ENCODE measurements at places on chromosomes 12 and 14.

DNA sequence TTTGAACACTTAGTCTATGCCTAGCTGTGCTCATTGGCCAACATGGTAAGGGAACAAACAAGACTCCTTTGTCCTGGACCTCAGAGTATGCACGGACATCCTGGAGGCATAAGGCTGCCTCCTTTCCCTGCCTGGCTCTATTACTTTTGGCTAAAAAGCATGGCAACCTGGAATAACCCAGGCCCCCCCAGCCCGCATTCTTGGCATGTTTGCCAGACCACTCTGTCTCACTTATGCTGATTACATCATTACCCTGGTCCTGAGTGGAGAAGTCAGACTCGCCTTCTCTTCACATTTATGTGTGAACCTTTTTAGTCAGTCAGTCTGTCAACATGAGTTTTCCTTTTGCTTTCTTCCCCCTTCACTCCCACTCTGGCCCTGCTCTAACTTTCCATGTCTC is 58.0 kb upstream of the ELK3 start:
- no peak for DNase-seq

DNA sequence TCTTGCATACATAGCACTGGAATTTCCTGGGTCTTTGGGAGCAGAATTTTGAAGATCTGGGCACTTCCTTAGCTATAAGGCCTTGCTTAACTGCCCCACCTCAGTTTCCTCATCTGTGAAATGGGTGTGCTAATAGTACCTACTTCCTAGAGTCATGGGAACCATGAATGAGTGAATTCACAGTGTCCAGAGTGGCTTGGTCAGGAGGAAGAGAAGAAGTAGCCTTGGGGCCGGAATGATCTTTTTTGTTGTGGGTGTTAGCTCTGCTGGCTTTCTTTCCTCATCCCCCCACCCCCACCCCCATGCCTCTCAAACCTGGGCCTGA is 2.4 kb downstream of the SH2B3 start:
- DNase-seq, result no peak

DNA sequence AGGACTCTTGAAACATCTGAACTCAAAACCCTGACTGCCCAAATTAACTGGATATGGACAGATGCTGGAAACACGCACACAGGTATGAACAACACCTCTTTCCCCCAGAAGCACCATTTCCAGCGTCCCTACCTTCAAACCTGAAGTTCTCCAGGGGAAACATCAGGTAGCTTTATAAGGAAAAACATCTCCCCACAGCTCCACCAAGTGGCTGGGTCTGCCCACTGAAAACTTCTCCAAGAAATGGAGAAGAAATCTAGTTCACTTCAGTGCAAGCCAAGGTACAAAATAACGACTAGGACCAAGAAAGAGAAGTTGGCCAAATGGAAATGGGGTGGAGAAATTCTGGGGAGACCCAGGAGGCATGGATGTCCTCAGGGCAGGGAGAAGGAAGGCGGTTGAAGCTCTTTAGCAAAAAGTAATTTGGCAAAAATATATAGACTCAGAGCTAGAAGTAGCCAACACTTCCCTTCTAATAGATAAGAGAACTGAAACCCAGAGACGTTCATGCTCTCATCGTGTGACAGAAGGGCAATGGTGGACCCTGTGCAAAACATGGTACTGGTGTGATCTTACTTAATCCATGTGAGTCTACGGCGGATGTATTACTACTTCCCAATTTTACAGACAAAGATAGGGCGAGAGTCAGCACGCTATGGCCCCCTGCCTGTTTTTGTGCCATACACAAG is 10.5 kb upstream of the NUAK1 start:
- no peak for DNase-seq

- DNase-seq, result no peak
Measured at GRCh38 chr12:93087840-93088610, 158.9 kb upstream of the EEA1 start.

- no peak for DNase-seq
Measured at GRCh38 chr14:105474483-105475268, at the start of gene CRIP2. Gene CRIP2, plus strand, starts transcription at chr14:105474821. Its CDS starts 42 bp downstream, at chr14:105474863.

GRCh38 chr12:111426344-111427185 is 20.8 kb downstream of the SH2B3 start:
- DNase-seq, result no peak

GRCh38 chr12:29455087-29455486 is 42.4 kb downstream of the OVCH1 start:
- DNase-seq, result no peak
